ENCODE measurements at places on chromosomes 1 and 21.

GRCh38 chr1:211287218-211287617, 28.1 kb downstream of the RCOR3 start:
- no peak for DNase-seq

DNA sequence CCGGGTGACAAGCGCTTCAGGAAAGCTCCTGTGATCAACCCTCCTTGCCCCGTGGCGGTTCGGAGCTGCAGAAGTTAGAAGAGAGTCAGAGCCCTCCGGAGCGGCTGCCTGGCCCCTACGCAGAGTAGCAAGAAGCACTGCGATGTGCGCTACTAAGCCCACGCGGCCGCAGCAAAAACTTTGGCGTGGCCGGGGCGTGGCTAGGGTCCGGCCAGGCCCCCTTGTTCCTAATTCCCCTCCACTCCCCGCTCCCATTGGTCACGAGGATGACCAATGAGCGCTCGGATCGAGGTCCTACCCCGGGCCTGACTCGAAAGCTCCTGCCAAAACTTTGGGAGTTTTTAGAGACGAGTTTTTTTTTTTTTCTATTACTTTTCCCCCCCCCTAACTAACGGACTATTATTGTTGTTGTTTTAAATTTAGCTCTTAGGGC, at the start of gene HLX:
Gene HLX, plus strand, starts transcription at position 368 of the 433 bp plus-strand sequence. CDS start 415 bp downstream, outside the sequence.
- DNase-seq = peak; percentile 68

DNA sequence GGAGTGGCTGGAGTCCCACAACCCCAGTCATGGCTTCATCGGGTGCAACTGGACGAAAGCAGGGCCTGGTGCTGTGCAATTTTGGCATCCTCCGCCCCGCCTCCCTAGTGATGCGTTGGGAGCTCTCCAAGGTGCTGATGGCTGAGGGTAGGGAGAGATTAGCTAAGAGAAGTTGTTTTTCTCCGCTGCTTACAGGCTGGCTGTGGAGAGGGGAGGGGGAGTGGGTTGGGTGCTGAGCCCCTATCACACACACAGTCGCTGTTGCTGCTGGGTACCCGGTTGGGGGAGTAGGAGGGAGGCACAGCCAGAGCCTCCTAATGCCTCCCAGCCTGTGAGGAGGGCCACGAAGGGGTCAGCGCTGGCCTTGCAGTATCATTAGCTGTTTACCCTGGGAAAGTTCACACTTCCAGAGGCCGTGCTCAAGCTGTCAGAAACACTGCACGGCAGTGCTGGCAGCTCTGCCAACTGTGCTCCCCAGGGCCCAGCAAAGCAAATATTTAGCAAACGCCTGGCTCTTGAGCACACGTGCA, 110.0 kb downstream of the GRIK3 start:
- peak; percentile 59 for DNase-seq

GRCh38 chr1:92784021-92784638, 778 bp downstream of the EVI5 start:
- peak; percentile 70 for DNase-seq

DNA sequence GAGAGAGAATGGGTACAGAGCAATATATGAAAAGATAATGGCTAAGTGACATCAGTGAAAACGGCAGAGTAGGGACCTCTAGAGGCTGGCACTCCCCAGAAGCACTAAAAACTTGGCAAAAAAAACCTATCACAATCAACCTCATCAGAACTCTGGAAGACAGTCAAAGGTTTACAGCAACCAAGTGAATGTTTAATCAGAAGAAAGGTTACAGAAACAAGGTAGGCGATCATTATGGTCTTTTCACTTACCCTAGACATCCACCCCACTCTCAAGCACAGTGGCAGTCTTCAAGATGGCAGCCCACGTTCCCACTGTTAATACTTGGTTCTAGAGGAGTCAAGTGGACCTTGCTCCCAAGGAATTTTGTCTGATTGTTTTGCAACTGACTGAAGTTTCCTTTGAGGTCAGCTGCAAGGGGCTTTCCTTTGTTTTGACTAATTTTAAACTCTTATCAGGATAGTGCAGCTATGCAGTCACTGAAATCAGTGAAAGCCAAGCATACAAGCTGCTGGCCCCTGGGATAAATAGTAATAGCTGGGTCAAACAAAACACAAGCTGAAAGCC, 7.2 kb downstream of the KIFAP3 start:
- DNase-seq = no peak
